ENCODE measurements at places on chromosomes 2 and 18. TPM values are rescaled to one million over a fixed set of nuclear protein-coding genes. Genes with fewer than 3 reads are reported as not detected.

The GRHL1 gene
- 8.5 TPM for total RNA-seq

DNA sequence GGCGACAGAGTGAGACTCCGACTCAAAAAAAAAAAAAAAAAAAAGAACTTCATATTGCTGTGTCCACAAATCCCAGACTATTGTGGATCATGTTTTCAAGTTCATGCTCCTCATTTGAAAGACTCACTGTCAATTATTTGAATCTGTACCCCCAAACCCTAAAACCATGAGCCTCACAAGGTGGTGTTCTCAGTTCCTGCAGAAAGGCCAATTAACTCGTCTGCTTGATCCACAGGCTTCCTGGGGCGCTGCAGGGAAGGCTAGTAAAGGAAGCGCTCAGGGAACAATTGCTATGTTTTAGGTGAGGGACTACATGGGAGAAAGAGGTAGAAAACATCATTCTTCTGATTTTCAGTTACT, 396.8 kb upstream of the NETO1 start:
- no peaks in the 10 kb centered on the region for H3K4me1 ChIP-seq
- no peak overlapping the region for H3K27ac ChIP-seq
- H3K4me3 ChIP-seq: no peak overlapping the region
- no peak for DNase-seq
- no peaks in the 10 kb centered on the region for H3K27me3 ChIP-seq

The NETO1 gene
- total RNA-seq: not detected

DNA sequence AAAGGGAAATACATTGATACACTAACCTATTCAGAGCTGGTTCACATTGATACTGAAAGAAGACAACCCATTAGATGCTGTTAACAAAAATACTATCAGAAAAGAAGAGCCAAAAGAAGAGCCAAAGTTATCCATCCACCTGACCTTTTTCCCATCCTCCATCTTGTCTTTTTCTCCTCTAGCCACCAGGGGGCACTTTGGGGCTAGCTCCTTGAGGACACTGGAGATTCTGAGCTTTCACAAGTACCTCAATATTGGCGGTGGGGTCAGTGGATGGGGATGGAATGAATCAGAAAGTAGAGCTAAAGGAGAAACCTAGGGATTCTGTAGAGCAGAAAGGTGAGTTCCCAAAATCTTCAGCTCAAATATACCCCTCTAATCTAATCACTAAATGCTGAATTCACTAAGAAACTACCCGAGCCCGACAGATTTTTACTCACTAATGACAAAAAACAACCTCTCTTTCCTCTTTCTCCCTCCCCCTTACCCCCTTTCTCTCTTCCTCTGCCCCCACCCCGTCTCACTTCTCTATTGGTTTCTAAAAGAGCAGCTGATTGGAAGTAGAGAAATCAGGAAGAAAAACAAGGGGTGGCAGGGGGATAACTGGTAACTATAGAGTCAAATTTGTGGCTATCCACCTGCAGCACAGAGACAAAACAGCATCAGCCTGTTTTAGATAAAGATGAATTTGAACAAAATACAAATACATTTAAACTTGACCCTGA, 203.3 kb downstream of the TCF4 start:
- H3K27ac ChIP-seq: no peak overlapping the region
- H3K36me3 ChIP-seq: no peaks in the 10 kb centered on the region
- no peak overlapping the region for H3K4me3 ChIP-seq
- H3K27me3 ChIP-seq: no peaks in the 10 kb centered on the region
- DNase-seq: no peak
- no peaks in the 10 kb centered on the region for H3K4me1 ChIP-seq

GRCh38 chr2:165687426-165688002, 106.5 kb downstream of the GALNT3 start:
- no peak overlapping the region for H3K4me3 ChIP-seq
- DNase-seq: no peak

GRCh38 chr2:68936889-68937288, 15.8 kb downstream of the GKN2 start:
- H3K27ac ChIP-seq: no peak overlapping the region
- no peaks in the 10 kb centered on the region for H3K4me1 ChIP-seq
- H3K36me3 ChIP-seq: no peaks in the 10 kb centered on the region
- no peak for DNase-seq
- H3K27me3 ChIP-seq: no peaks in the 10 kb centered on the region

- no peaks in the 10 kb centered on the region for H3K4me1 ChIP-seq
- H3K36me3 ChIP-seq: no peaks in the 10 kb centered on the region
- no peaks in the 10 kb centered on the region for H3K27me3 ChIP-seq
Observed at GRCh38 chr2:50650403-50650810, 381.5 kb downstream of the NRXN1 start.

The BUB1 gene
- total RNA-seq: 80.2 TPM

- no peaks in the 10 kb centered on the region for H3K36me3 ChIP-seq
- H3K4me1 ChIP-seq: no peaks in the 10 kb centered on the region
- H3K4me3 ChIP-seq: no peak overlapping the region
Observed at GRCh38 chr2:160632084-160632975, 138.7 kb upstream of the RBMS1 start.

DNA sequence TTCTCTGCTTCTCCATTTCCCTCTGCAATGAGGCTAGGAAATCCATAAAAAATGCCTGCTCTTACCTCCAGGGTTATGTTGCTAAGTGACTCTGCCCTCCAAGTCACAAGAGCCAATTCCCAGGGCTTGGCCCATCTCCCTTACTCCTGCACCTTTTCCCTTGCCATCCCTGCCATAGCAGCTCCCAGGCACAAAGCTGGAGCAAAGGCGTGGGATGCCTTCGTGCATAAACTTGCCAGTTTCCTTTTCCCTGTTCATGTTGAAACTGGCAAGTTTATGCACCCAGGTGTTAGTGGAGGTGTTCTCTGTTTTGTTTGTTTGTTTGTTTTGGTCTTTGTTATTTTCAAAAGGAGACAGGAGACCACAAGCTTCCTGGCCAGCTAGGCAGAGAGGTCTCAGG, 195.1 kb downstream of the ACKR3 start:
- no peaks in the 10 kb centered on the region for H3K36me3 ChIP-seq
- DNase-seq: no peak
- no peaks in the 10 kb centered on the region for H3K4me1 ChIP-seq
- no peak overlapping the region for H3K27ac ChIP-seq
- H3K27me3 ChIP-seq: peaks cover 24% of the 10 kb centered on the region

GRCh38 chr2:237486819-237487448, at the start of gene MLPH:
MLPH (plus strand) TSS chr2:237487251; CDS start chr2:237493427, 6,176 bp downstream.
- peak within 1 kb of the TSS; percentile 76 for H3K27ac ChIP-seq
- H3K27me3 ChIP-seq: no peaks in the 10 kb centered on the region
- DNase-seq: no peak
- H3K4me1 ChIP-seq: peaks cover 80% of the 10 kb centered on the region
- no peaks in the 10 kb centered on the region for H3K36me3 ChIP-seq

GRCh38 chr2:128734521-128735295, 416.0 kb upstream of the HS6ST1 start:
- no peaks in the 10 kb centered on the region for H3K4me1 ChIP-seq
- no peak overlapping the region for H3K27ac ChIP-seq
- H3K4me3 ChIP-seq: no peak overlapping the region

The LCT gene
- total RNA-seq: 0.12 TPM

The AMER3 gene
- not detected for total RNA-seq

DNA sequence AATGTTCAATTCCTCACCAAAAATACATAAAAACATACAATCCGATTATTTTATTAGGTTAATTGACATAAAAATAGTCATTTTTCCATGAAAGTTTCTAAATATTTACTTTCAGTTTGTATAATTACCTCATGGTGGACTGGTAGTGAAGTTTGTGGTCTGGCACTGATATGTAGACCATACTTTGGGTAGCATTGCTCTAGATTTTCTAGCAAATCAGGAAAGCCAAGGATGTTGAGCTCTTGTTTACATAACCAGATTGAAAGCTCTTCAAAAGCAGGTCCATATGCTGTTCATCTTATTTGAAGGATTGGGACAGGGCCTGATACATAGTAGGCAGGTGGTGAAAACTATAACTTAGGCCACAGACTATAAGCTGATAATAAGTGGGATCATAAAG, 61.8 kb downstream of the COMMD1 start:
- DNase-seq: no peak
- H3K27me3 ChIP-seq: no peaks in the 10 kb centered on the region
- no peak overlapping the region for H3K4me3 ChIP-seq
- H3K27ac ChIP-seq: no peak overlapping the region
- no peaks in the 10 kb centered on the region for H3K4me1 ChIP-seq
- H3K36me3 ChIP-seq: no peaks in the 10 kb centered on the region

GRCh38 chr18:41153871-41154270, 801.2 kb upstream of the PIK3C3 start:
- DNase-seq: no peak
- H3K4me1 ChIP-seq: no peaks in the 10 kb centered on the region
- no peaks in the 10 kb centered on the region for H3K27me3 ChIP-seq
- H3K27ac ChIP-seq: no peak overlapping the region
- no peaks in the 10 kb centered on the region for H3K36me3 ChIP-seq

- no peak overlapping the region for H3K4me3 ChIP-seq
- H3K4me1 ChIP-seq: no peaks in the 10 kb centered on the region
- no peaks in the 10 kb centered on the region for H3K36me3 ChIP-seq
- peaks cover 20% of the 10 kb centered on the region for H3K27me3 ChIP-seq
- no peak for DNase-seq
Observed at GRCh38 chr2:165637396-165637795, 156.7 kb downstream of the GALNT3 start.

- H3K27me3 ChIP-seq: no peaks in the 10 kb centered on the region
- no peaks in the 10 kb centered on the region for H3K36me3 ChIP-seq
- H3K4me1 ChIP-seq: no peaks in the 10 kb centered on the region
- no peak overlapping the region for H3K27ac ChIP-seq
Observed at GRCh38 chr2:232318169-232318855, 60.2 kb upstream of the ALPP start.

DNA sequence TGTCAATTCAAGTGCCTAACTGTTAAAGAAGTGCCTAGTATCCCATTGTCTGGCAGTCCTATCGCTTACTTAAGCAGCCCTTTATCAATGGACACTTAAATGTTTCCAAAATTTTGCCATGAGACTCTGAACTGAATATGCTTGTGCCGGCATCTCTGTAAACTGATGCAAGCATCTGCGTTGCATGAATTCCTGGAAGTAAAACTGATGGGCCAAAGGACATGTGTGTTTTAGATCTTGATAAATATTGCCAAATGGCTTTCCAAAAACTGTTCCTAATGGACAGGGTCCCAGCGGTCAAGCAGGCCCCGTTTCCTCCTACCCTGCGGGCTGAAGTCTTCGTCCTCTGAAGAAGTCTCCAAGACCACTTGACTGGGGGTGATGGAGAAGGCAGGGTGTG, 121.3 kb upstream of the ZNF516 start:
- DNase-seq: no peak
- H3K4me3 ChIP-seq: no peak overlapping the region
- H3K4me1 ChIP-seq: peaks cover 5% of the 10 kb centered on the region
- no peaks in the 10 kb centered on the region for H3K36me3 ChIP-seq
- H3K27me3 ChIP-seq: 0 out of 2 replicates have a peak, but pooled peaks cover 5% of the 10 kb centered on the region
- no peak overlapping the region for H3K27ac ChIP-seq

The NEU2 gene
- total RNA-seq: not detected

The TXNDC2 gene
- 0.12 TPM for total RNA-seq

DNA sequence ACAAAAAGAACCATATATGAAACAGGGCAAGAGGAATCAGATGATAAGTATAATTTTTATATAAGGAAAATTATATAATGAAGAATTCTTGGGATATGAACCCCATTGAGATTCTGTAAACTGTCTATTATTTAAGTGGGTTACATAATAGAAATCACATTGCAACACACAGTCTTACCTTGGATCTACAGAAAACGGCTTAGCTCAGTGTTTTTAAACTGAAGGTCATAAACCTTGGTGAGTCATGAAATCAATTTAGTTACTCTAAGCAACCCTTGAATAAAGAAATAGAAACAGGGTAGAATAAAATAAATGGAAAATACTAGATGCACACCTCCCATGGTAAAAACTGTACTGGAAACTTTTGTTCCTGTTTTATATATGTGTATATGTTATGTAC, 50.7 kb downstream of the METTL8 start:
- no peaks in the 10 kb centered on the region for H3K4me1 ChIP-seq
- no peak overlapping the region for H3K4me3 ChIP-seq
- H3K27ac ChIP-seq: no peak overlapping the region
- DNase-seq: no peak

GRCh38 chr2:217981084-217981730, 21.6 kb downstream of the TNS1 start:
- peaks cover 14% of the 10 kb centered on the region for H3K4me1 ChIP-seq
- H3K36me3 ChIP-seq: no peaks in the 10 kb centered on the region
- no peak for DNase-seq

The CHST9 gene
- total RNA-seq: not detected
